ENCODE measurements at places on chromosomes 2 and 18.

DNA sequence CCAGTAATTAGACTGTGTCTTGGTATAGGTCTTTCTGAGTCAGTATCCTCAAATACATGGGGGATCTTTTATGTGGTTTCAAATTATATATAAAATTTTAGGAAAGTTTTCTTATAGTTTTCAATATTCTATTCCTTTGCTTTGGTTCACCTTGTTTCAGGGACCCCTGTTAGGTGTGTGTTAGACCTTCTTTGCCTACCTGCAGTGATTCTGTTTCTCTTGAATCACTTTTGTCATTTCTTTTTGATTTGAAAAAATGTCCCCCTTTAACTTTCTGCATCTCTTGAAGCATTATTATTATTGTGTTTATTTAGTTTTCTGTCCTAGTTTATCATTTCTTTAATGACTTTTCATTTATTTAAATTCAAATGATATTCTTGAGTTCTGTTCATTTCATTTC, 98.7 kb downstream of the FHOD3 start:
- DNase-seq = no peak

DNA sequence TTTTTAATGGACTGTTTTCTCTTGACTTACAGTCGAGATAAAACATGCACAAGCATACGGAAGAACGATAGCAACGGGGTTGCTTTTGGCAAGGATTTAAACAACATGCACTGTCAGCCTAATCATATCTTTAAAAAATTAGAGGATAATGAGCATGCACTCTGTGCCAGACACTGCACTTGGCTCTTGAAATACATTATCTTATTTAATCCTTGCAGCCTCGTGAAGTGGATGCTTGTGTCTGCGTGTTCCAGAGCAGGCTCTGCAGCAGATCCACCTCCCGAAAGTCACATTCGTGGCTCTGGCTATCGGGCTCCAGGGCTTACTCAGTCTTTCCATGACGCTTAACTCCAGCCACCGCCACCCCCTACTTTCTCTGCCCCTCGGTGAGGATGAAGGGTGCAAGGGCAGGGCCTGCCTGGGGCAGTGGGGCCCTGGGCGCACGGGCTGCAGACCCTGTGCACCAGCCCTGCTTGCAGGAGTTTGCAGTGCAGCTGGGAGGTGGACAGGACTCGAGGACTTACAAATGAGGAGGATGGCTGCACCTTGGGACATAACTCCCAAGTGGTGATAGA, 61.7 kb downstream of the ACKR3 start:
- no peak for DNase-seq

- no peak for DNase-seq
These were observed 6.7 kb upstream of the DLX2 start for GRCh38 chr2:172109256-172109987.

DNA sequence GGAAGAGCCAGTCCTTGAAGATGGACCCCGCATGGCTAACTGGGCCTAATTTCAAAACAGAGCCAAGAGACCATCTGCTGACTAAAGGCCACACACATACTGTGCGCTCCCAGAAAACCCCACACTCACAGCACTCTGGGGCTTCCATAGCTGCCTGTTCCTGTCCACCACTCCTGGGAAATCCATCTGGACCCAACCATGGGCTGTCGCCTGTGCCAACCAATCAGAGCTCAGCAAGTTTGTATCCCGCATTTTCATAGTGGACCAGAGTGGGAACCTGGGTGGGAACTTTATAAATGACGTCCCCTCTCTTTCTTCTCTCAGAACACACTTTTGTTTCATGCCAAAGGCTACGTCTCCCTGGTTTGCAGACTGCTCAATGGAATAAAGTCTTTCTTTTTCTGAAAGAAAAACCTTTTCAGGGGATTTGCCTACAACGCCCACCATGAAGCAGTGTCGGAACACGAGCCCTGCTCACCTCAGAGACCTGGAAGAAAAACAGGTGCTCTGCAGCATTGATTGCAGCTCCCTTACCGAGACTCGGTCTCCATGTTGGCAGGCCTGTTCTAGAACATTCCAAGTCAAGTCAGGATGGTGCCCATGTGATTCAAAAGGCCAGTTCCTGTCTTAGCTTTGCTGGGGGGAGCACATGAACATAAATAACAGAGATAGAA, 137.2 kb upstream of the GPC1 start:
- DNase-seq = no peak

All from AG09309 (cell line).